ENCODE measurements at places on chromosomes 5 and 9.

- DNase-seq = no peak
Observed at GRCh38 chr9:76369583-76369982, 24.6 kb downstream of the RFK start.

GRCh38 chr9:19631181-19631580, 157.7 kb downstream of the SLC24A2 start:
- DNase-seq = no peak

- DNase-seq = no peak
Observed at GRCh38 chr5:11378461-11378860, 525.8 kb downstream of the CTNND2 start.

- DNase-seq = no peak
Observed at GRCh38 chr9:127155314-127155960, 33.0 kb upstream of the ANGPTL2 start.

DNA sequence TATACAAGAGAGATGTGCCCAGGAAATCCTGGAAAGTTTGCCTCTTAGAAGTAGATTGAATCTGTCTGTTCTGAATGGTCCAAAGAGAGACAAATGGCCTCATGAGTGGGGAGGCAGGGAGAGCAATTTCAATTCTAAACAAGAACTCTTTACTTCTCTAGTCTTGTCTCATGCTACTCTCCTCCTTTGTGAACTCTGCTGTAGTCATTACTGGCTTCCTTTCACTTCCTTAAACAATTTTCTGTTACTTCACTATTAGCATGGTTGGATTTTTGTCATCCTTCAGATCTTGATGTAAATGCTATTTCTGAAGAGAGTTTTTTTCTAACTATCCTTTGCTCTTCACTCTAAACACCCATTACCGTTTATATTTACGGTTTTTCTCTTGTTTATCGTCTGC, 54.0 kb upstream of the GRIN3A start:
- no peak for DNase-seq

DNA sequence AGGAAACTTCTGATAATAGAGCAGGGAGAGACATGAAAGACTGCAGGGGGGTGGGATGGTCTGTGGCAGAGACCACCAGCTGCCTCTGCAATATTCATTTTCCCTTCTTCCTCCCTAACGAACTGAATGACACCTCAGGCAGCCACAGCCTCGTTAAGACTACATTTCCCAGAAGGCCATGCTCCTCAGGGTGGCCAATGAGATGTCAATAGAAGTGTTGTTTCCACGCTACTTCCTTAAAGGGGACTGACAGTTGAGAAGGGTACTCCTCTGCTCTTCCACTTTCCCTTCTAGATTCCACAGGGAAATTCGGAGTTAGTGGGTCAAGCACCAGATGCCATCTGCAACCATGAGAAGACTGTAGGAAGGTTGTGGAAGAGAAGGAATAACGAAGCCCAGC, 52.0 kb upstream of the DAPK1 start:
- DNase-seq = peak; percentile 35

- no peak for DNase-seq
Observed at GRCh38 chr5:167720259-167720658, 571.2 kb upstream of the WWC1 start.

- no peak for DNase-seq
Observed at GRCh38 chr5:83641946-83642345, 78.7 kb downstream of the HAPLN1 start.

DNA sequence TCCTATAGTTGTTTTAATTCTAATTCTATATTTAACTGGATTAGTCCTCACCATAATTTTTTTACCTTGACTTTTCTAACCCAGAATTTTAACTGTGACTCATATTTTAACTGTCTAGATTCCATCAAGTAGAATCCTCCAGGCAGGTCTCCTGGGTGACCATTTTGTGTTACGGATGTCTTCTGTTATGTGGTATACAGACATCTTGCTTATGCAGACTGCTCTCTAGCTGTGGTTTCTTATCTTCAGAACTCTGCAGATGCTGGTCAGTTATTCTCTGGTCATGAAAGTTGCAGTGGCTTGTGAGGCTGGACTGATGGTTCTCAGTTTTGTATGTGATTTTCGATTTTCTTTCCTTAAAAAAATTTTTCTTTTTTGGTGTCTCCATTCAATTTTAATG, 139.4 kb downstream of the ATG10 start:
- no peak for DNase-seq

- no peak for DNase-seq
Observed at GRCh38 chr5:72720205-72720604, 96.3 kb upstream of the TNPO1 start.

- DNase-seq = no peak
Observed at GRCh38 chr5:179322071-179323025, 22.9 kb downstream of the ADAMTS2 start.

GRCh38 chr9:135061441-135061840, 26.0 kb upstream of the OLFM1 start:
- no peak for DNase-seq

GRCh38 chr5:98041661-98042060, 731.8 kb upstream of the RGMB start:
- no peak for DNase-seq

- no peak for DNase-seq
Observed at GRCh38 chr9:106753155-106753671, 109.8 kb upstream of the ZNF462 start.

- no peak for DNase-seq
Observed at GRCh38 chr5:110401881-110402280, 324.6 kb downstream of the TMEM232 start.

DNA sequence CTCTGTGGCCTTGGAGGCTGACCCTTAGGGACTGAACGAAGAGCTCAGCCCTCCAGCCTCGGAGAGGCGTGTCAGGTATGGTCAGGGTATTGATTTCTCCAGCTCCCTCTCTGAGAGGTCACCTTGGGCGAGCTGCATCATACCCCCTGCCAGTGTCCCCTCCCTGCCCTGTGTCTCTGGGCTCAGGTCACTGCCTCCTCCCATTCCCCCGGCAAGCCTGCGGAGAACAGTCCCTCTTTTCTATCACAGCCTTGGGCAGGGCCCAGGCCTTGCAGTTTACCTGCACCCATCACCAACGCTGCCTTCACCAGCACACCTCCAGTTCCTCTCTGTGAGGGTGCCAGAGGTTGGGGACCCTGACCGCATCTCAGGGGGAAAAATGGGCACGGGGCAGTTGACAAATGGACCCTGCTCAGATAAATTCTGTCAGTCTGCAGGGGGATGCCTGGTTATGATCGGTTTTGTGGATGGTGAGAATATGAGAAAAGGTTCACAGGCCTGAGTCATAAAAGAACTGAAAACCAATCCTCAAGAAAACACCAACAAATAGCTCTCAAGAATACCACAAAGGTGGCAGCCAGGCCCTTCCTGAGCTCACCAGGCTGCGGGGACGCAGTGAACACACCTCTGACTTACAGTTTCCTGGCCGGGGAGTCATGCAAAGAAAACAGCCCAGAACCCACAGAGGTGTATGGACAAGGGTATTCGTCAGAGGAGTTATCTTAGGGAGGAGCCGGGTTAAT, 24.7 kb upstream of the RXRA start:
- DNase-seq = peak; percentile 58

GRCh38 chr9:34520096-34520495, 2.7 kb downstream of the ENHO start:
- DNase-seq = no peak

DNA sequence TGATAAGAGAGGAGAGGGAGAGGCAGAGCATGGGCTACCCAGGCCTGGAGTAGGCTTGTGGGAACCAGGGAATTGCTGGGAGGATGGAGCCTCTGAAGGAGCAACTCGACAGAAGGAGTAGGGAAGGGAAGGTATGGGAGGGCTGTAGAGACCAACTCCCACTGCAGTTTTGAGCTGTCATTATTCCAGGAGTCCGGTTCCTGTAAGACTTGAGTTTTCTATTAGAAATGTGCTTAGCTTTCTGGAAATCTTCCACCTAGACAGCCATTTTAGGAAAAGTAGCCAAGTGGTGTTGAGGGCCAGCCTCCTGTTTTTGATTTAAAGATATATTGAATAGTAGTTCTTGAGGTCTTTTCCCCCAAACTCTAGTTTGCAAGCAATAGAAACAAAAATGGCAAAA, 323.5 kb downstream of the LRRC70 start:
- DNase-seq = no peak

DNA sequence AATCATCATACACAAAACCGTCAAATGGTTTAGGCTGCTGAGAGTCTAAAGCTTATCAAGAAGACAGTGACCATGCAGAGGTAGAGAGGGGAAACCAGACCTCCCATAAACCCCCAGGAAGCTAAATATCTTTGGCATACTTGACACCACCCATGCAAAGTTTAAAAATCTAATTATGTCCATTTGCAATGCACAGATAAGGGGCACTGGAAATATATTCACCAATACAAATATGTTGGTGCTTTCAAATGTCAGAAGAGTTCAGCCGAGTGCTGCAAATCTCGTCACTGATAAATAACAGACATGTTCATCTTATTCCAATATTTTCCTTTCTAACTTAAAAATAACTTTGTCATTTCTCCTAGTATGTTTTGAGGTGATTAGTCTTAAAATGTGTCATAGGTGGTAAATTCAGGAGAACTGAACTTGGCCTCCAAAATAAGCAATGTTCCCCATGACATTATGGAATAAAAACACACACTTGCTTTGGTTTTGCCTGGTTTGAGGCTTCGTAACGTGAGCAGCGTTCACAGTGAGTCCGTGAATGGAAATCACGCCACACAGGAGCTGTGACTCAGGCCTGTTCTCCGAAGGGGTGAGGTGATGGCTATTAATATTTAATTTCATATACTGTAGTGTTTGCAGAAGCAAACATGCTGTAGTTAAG, 182.2 kb downstream of the AOPEP start:
- DNase-seq = no peak

GRCh38 chr9:4938496-4938895, 46.6 kb upstream of the JAK2 start:
- no peak for DNase-seq

GRCh38 chr9:133770076-133770777, 32.1 kb upstream of the SARDH start:
- DNase-seq = no peak

DNA sequence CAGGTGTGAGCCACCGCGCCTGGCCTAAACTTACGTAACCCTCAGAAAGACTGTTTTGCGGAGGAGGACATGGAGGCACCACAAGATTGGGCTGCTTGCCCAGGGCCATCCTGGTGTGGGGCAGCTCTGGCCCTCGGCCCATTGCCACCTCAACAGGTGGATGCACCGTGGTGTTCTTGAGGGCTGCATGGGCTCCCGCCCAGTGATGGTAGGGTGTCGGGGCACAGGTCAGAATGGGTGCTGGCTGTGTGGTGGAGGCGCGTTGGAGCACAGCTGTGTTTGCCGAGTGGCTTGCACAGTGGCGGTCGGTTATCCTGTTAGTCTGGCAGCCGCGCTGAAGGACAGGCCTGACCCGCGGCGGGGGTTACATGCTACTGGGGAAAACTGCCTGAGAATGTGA, 196.9 kb downstream of the CACNA1B start:
- no peak for DNase-seq

GRCh38 chr5:148372166-148372725, 11.5 kb upstream of the FBXO38 start:
- DNase-seq = no peak

GRCh38 chr5:134554319-134555222, 29.1 kb downstream of the JADE2 start:
- DNase-seq = peak; percentile 70
